ENCODE measurements at places on chromosomes 11 and 22.

DNA sequence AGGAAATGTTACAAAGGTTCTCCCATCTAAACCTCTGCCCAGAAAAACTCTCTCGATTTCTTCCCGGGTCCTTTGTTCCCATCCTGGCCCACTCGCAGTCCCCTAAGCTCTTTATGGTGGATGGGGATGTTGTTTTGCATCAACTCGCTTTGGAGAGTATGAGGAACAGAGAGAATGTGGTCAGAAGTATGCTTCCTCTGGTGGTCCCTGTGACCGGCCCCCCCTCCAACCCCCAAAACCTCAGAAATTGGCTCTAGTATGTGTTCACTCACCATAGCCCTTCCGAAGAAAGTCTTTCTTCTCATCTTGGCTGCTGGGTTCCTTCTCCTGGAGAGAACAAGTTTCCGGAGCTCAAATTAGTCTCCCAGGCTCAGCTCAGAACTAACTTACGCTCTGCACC is 54.4 kb downstream of the GRAMD1B start:
- DNase-seq = no peak

DNA sequence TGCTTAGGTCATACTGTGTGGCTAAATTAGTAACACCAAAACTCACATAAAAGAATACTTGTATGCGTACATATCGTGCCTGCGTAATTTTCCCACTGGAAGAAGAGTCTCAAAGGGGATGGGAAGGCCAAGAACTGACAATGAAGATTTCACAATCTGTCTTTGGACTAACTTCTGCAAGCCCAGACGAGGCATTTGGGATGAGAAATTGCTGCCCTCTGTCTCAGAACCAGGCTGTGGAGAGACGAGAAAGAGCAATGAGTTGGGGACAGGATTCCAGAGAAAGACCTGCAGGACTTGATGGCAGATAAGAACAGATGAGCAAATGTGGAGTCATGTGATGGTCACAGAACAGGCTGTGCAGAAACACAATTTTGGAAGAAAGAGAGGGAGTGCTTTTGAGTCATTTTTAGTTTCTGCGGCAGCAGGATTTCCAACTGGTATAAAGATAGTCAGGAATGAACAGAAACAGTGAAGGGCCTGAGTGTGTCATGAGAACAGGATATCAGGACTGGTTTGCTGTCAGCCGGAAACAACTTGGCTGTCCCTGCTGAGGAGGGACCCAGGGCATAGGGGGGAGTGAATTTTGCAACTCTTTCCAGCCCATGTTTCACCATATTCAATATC is 82.7 kb upstream of the CTSC start:
- DNase-seq = no peak

DNA sequence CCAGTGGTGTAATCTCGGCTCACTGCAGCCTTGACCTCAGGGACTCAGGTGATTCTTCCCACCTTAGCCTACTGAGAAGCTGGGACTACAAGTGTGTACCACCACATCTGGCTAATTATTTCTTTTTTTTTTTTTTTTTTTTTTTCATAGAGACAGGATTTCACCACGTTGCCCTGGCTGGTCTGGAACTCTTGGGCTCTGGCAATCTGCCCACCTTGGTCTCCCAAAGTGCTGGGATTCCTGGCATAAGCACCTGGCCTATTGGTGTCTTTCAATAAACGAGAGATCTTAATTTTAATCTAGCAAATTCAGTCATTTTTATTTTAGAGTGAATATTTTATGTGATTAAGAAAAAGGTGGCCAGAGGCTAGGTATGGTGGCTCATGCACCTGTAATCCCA is 40.1 kb downstream of the DGCR2 start:
- no peak for DNase-seq

DNA sequence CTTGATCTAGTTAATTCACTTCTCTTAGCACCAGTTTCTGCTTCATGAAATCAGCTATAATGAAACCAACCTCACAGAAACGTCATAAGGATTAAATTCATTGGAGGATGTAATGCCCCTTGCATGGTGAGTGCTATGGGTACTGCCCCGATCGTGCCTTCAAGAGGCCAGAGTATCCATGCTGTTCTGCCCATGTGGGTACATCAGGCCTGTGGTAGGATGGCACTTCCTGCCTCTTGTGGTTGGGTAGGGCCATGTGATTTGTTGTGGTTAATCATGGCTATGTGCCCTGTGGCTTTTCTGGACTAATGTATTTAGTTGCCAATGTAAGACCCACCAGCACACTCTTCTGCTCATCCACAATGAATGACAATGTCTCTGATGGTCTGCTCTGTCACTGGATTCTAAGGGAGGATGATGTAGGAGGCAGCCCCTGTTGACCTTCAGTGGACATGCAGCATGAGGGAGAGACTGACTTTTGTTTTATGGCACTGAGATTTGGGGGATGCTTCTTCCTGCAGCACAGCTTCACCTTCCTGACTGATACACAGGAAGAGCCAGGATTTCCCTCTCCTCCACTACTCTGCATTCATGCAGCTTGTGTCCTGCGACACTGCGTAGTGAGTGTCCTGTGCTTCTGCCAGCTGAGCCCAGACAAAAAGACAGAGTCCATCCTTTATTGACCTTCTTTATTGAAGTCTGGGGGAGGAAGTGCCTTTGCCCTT is 66.2 kb downstream of the DHCR7 start:
- DNase-seq = peak; percentile 20

DNA sequence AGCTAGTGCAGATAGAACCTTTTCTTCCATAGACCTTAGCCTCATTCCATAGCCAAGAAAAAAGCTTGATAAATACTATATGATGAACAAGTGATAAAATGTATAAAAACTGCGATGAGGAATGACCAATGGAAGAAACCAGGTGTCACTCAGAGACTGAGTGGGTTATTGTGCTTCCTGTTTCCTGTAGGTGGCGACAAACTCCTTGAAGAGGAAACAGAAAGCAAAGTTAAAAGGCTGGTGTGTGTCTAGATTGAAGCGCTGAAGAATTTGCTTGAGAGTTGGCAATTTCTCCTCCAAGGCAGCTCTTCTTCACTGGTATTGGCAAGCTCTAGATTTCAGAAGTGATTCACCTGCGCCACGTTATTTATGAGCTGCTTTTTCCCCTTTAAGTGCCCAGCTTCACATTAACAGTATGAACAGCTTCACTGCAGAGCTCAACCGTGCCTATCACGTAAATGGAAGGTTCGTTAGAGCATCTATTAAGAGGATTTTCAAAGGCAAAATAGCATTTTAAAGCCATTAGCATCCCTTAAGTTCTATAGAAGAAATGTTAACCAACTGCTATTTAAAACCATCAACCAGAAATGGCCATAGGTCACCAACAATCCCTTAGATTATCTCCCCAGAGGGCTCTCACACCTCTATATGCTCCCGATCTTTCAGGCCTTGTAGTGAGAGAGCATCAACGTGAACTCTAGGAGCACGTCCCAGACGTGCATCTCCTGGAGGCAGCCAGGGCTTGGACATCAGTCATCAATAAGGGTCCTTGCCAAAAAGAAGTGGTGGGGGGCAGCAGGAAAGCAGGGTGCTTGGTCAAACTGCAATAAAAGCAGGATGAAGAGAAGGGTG is 179.4 kb downstream of the CADM1 start:
- peak; percentile 78 for DNase-seq

DNA sequence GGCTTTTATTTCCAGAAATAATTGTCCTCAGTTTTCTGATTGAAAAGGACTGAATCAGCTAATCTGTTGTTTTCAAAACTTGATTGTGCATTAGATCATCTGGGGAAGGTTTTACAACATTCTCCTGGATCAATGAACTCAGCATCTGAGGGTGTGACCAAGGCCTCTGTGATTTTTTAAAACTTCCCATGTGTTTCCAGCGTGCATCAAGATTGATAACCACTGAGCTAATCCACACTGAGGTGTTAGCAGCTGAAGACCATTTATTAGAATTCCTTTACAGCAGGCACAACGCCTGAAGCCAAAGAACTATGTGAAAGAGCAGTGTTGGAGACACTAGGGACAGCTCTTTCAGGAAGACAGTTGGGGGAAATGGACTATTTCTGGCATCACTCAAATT is 10.2 kb downstream of the VSTM5 start:
- DNase-seq = no peak

GRCh38 chr11:68431984-68432645 is 28.4 kb upstream of the PPP6R3 start:
- no peak for DNase-seq

- no peak for DNase-seq
Observed at GRCh38 chr11:26702406-26702805, 19.5 kb downstream of the SLC5A12 start.

- no peak for DNase-seq
Observed at GRCh38 chr11:10762185-10762584, 11.1 kb downstream of the CTR9 start.

DNA sequence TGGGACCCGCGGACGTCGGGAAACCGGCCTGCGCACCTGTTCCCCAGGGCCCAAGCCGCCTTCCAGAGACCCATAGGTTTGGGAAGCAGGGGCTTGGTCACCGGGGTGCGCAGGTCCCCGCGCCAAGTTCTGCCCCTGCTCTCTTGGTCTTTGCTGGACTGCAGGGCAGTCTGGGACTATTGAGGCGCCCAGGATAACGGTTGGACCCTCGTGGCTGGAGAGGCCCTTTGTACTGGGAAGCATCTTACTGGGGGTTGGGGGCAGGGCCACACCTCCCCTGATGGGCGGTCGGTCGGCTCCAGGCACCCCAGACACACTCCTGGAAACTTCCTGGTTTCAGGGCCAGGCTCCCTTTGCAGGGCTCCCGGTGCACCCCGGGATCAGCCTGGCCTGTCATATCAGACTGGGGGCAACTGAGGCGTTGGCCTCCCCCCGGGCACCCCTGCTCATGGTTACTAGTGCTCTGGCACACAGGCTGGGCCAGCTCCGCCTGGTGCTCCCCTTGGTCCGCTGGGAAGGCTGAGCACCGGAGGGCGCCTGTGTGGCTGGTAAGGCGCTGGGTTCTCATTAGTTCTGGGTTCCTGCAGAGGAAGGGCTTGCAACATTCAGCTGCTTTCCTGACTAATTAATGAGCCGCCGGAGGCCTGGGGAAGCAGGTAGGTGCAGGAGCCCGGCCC is 1250.5 kb downstream of the BRD1 start:
- DNase-seq = no peak

DNA sequence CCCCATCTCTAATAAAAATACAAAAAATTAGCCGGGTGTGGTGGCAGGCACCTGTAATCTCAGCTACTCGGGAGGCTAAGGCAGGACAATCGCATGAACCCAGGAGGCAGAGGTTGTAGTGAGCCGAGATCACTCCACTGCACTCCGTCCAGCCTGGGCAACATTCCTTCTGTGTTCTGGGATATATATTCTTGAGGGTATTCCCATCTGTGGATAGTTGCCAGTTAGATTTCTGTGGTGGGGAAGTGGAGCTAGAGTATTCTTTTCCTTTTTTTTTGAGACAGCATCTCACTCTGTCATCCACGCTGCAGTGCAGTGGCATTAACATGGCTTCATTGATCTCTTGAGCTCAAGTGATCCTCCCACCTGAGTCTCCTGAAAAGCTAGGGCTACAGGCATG is 9.1 kb upstream of the ZNF74 start:
- DNase-seq = no peak

DNA sequence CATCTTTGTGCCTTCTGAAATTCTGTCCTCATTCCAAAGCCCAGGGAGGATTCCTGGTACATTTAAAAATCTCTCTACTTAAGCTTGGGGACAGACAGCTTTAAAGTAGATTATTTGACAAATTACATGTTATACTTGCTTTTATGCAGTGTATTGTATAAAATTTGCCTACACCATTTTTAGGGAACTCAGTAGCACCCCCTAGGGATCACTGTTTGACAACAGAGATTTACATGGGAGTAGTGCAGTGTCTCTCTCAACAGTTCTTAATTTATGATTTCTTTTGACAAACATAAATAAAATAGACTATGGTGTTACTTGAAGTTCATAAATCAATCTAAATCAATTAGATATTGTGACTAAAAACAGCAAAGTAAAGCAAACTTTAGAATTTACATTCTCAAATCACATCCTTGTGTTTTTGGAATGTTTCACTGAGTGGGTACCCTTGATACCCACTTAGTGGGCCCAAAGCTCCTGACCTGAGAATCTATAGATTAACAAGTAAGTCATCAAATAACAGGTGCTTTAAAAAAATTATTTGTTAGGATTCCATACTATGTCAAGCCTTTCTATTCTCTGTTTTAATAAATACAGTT is 428.8 kb downstream of the DYNC2H1 start:
- DNase-seq = peak; percentile 38

- DNase-seq = peak; percentile 89
Observed at GRCh38 chr11:59174664-59175033, 2.7 kb downstream of the DTX4 start.

GRCh38 chr11:69909561-69910518 is 90.6 kb upstream of the FGF3 start:
- no peak for DNase-seq

GRCh38 chr11:85170184-85170583 is 457.0 kb downstream of the DLG2 start:
- peak; percentile 81 for DNase-seq

GRCh38 chr11:103619480-103619879 is 417.0 kb upstream of the DDI1 start:
- peak; percentile 24 for DNase-seq

DNA sequence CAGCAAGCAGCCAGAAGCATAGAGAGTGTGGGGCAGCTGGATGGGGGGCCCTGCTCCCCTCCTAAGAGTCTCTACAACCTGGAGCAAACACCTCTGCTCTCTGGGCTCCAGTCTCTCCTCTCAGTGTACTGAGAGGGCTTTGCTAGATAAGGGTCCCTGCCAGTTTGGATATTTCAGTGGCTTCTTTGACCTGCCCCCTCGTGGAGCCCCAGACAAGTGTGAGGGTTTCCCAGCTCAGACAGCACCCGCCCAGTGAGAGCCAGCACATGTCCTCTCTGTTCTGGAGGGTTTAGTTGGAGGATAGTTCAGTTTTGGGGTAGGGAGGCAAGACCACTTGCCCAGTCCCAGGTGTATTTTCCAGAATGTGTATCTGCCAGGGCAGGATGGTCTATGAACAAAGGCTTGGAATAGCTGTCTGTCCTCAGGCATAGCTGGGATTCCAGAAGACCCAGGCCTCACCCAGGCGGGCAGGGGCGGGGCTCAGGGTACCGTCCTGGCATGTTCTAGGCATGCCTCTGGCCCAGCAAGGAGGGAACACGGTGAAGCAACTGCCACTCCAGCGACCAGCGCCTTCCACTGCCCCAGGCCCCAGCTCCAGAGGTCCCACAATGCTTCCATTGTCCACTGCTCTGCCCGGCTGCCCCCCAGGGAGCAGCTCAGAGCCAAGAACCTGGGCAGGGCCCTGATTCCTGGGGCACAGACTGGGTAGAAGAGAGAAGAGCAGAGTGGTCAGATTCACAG is 7.5 kb upstream of the MICALL1 start:
- peak; percentile 64 for DNase-seq

DNA sequence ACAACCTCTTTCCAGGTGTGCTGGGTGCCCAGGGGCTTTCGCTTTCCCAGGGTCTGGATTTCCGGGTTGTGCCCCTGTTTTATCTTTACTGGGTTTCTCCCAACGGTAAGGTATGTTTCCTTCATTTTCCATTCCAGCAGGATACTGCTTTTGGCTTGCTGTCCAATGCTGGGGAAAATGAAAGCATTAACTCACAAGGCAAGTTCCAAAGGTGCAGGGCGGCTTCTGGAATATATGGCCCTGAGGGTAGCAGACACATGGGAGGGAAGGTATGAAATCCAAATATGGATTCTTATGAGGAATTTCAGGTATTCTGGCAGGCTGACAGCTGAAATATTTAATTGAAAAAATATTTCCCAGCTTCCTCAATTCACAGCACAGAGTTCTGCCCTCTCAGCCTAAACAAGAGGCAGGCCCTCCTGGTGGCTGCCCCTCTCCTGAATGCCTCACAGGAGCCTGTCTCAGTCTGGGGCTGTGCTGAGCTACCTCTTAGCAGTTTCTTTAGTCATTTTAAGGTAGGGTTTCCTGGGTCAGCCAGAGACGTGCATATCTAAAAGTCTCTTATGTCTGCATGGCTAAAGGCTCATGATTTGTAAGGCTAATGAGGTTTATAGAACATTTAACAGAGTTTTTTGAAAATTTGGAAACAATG is 318.6 kb upstream of the B3GAT1 start:
- no peak for DNase-seq

All from kidney tubule cell (primary cell).